Pancreas (tissue), 10 donors: ENCODE measurements at places on chromosomes 5 and 9. TPM values are rescaled to one million over a fixed set of nuclear protein-coding genes. Genes with fewer than 3 reads are reported as not detected.

The CYSRT1 gene
- 1.3 TPM for polyA plus RNA-seq

The ARSK gene
- polyA plus RNA-seq: 2.2 TPM

The PCDHB13 gene
- polyA plus RNA-seq: 1.2 TPM

The CDKN2B gene
- 2.2 TPM for polyA plus RNA-seq

The TMEM252 gene
- polyA plus RNA-seq: not detected

The CHSY3 gene
- 0.15 TPM for polyA plus RNA-seq

The IFNA21 gene
- not detected for polyA plus RNA-seq

The MED27 gene
- polyA plus RNA-seq: 11.7 TPM

The FCN1 gene
- polyA plus RNA-seq: 0.54 TPM

The KCNV2 gene
- not detected for polyA plus RNA-seq

The POU5F2 gene
- 0.46 TPM for polyA plus RNA-seq

The LRRC19 gene
- 0.16 TPM for polyA plus RNA-seq

The UQCRQ gene
- polyA plus RNA-seq: 216 TPM

The GTF3C4 gene
- 3.5 TPM for polyA plus RNA-seq

The TNC gene
- 0.31 TPM for polyA plus RNA-seq

The PPP2R2B gene
- polyA plus RNA-seq: 0.53 TPM

The ACOT12 gene
- 0.40 TPM for polyA plus RNA-seq

The TEX48 gene
- polyA plus RNA-seq: not detected

The F12 gene
- 1.1 TPM for polyA plus RNA-seq

The DRD1 gene
- polyA plus RNA-seq: 0.21 TPM

The GPR150 gene
- 2.1 TPM for polyA plus RNA-seq

The TMEM174 gene
- not detected for polyA plus RNA-seq

The CFAP90 gene
- polyA plus RNA-seq: 7.4 TPM

The ARSI gene
- polyA plus RNA-seq: not detected

The ANKRD34B gene
- polyA plus RNA-seq: not detected

The PFDN1 gene
- 43.9 TPM for polyA plus RNA-seq

The AJM1 gene
- 9.0 TPM for polyA plus RNA-seq

The CTNND2 gene
- 30.7 TPM for polyA plus RNA-seq

The HRH2 gene
- polyA plus RNA-seq: 0.42 TPM

The SLC46A2 gene
- polyA plus RNA-seq: not detected
